Brain (organoid and tissue), 16 donors: ENCODE measurements at places on chromosomes 16 and 17.

DNA sequence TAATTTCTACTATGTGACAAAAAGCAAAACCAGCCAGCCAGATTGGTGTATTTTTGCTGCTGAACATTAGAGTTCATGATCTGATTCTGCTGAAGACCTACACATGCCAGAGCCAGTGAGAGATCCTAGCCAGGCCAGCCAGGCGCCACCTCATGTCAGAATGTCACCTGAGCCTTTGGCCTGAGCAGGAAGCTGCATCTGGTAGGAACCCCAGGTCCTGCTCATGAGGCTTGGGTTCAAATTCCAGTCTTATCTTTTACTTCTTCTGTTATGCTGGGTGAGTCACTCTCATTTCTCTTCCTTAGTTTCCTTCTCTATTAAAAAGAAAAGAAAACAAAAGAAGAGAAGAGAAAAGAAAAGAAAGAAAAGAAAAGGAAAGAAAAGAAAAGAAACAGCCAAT, 585.1 kb upstream of the CDH5 start:
- no peak for DNase-seq

GRCh38 chr16:85635545-85636140, 22.5 kb downstream of the GSE1 start:
- no peak for DNase-seq

GRCh38 chr16:35391328-35391727, 1931.9 kb downstream of the TP53TG3F start:
- no peak for DNase-seq

DNA sequence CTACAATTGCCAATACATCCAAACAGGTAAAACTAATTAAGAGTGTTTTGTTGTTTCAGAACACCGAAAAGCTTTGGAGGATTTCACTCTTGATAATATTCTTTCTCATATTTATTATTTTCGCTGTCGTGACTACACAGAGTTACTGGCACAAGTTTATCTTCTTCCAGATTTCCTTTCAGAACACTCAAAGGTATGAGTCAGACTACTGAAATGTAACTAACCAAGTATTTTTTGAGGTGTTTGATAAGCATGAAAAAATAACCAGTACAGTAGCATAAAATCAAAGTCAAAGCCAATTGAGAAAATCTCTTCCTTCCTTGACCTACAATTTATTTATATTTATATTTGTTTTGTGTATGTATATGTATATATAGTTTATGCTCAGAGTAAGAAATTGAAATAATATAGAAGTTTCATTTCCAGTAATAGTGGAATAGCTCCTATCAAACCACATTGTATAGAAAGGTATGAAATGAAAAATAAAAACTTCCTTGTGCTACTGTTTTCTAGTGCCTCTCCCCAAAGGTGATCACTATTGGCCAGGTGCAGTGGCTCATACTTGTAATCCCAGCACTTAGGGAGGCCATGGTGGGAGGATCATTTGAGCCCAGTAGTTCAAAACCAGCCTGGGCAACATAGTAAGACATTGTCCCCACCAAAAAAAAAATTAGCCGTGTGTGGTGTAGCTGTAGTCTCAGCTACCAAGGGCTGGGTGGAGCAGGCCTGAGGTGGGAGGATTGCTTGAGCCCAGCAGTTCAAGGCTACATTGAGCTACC, 10.9 kb downstream of the RAD51C start:
- DNase-seq = no peak

GRCh38 chr16:81469710-81470535, 25.3 kb downstream of the CMIP start:
- no peak for DNase-seq

DNA sequence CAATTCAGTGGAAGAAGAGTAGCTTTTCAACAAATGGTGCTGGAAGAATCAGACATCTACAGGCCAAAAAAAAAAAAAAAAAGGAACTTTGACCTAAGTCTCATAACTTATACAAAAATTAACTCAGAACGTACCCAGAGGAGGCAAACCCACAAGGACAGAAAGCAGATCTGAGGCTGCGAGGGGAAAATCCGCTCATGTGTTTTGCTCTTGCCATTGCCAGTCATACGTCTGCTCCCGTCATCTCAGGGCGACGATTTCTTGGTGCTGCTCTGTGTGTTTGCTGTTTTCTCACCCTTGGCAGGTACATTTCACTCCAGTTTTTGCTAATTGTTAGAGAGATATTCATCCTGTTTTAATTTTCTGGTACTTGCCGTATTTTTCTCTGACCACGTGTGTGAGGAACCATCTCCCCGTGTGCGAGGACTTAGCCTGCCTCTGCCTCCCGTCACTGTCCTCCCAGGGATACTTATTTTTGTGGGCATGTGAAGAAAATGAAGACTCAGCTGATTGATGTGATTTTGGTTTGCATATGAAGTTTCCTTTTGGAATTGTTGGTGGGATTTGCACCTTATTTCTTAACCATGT, 33.4 kb upstream of the ACSF3 start:
- no peak for DNase-seq

DNA sequence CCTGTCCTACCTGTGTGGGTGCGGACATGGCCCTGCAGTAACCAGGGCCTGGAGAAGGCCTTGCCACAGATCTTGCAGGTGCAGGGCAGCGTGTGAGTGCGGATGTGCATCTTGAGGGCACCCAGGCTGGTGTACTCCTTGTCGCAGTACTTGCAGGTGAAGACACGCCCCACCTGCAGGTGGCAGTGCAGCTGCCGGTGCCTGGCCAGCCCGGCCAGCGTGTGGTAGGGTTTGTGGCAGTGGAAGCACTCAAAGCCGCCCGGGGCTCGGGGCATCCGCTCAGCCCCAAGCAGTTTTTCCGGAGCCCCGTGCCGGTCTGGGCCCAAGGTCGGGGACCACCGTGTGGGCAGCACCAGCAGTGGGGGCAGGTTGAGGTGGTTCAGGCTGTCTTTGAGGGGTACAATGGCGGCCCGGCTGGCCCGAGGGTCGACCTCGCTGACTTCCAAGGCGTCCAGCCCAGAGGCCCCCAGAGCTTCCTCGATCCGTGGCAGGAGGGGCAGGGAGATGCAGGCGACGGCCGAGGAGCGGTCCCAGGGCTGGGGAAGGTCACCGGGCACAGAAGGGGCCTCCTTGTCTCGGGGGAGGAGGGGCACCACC, 5.1 kb downstream of the SNAI3 start:
- DNase-seq = no peak

DNA sequence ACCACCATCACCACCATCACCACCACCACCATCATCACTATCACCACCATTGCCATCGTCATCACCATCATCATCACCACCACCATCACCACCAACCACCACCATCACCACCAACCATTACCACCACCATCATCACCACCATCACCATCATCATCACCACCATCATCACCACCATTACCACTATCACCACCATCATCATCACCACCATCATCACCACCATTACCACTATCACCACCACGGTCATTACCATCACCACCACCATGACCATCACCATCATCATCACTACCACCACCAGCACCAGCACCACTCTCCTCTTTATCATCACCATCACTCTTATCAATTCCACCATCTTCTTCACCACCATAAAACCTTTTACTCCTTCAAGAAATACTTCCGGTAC, 1.1 kb upstream of the TMEM114 start:
- no peak for DNase-seq

DNA sequence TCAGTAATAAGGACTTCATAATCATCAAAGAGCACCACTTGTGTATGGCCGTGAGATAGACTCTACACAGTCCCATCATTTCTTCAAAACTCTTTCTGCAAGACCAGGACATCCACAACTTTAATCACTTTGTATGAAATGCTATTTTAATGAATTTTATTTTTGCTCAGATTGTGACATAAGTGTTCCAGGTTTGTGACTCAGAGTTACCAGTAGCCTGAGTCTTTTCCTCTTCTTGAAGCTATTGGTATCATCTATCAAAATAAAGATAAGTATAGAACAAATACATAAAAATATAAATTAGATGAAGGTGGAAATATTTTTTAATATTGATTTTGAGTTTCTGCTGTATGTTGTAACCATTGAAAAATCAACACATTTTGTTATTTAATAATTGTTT, 16.6 kb upstream of the VWA3A start:
- no peak for DNase-seq

DNA sequence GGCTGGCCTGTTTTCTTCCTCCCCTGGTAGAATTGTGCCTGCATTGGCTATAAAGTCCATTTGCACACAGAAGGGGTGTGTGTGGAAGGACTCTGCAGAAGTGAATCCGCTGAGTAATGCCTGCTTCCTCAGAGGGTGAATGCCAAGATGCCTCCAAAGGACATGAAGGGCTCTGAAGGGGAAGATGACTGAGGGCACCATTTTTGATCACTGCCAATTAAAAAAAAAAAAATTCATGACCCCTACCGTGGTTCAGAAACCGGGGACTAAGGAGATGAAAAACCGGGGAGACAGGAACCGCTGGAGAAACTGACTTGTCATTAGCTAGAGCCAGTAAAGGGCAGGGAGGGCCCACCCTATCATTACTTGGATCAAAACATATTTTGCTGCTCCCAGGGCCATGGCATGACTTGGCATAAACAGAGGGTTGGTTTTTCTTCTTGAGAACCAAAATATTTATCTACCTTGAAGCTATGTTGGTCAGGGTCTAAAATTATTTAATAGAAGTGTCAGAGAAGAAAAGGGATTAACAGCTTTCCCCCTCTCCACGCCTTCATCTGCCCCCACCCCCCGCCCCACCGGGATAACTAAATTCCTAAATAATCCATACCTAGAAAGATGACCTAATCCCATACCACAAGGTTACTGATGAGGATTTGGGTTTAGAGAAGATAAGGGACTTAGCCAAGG, 3.6 kb upstream of the USP7 start:
- DNase-seq = no peak

GRCh38 chr17:64491034-64491860, 5.6 kb downstream of the POLG2 start:
- DNase-seq = no peak

GRCh38 chr16:3804426-3805016, 76.0 kb downstream of the CREBBP start:
- DNase-seq = no peak

DNA sequence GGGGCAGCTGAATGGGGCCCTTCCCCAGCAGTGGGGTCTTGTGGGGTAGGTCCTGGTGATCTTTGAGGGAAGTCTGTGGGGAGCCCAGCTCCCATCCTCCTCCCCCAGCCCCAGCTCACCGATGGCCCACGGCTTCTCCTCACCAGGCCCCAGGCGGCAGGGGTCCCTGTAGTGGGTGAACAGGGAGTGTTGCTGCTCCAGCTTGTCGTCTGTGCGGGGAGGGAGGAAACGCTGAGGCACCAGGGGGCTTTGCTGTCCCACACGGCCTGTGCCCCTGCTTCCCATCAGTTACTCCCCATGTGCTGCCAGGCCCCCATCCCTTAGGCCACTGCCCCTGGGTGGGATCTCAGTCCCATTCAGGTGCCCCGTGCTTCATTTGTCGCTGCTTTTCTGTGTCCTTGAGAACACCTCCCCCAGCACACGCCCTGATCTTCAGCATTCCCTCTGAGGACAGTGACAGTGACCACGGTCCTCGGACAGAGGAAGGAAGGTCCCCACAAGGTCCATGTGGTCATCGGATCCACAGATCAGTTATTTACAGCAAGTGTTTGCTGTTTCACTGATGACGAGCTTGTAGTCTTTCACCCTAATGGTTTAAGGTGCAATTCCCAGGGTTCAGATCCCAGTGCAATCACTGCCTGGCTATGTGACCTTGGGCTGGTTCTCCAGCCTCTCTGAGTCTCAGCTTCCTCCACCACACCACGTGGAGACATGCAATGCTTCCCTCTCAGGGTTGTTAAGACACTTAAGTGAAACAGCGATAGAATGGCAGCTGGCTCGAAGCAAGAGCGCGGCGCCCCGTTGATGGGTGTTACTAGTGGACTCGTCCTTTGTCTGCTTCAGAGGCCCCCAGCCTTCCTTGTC, 53.1 kb downstream of the PRMT7 start:
- no peak for DNase-seq

- peak; percentile 62 for DNase-seq
These were observed 116.6 kb downstream of the ZNF18 start for GRCh38 chr17:11880714-11881113.

DNA sequence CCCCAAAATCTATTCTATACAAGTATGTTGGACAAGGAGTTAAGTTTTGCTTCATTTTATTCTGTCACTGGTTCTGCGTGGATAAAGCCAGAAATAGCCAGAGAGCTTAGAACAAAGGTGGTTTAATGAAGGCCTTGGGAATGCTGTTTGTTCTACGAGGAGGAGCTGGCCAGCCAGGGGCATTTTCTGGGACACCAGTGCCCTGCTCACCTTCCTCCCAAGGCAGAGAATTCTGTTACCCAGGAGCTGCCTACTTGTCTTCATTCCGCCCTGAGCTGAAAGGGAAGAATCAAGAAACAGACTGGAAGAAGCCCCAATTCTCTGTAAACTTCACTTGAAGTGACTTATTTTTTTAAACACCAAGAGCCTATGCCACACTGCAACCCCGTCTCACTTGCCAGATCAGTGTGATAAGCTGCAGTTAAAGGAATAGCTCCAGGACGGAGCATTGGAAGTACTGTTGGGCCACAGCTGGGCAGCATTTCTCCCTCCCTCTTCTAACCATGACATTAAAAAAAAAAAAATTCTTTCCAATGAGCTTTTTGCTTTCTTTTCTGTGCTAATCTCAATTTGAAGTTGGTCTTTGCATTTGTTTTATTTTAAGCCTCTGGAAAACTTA, 149.8 kb upstream of the DYNLRB2 start:
- no peak for DNase-seq

DNA sequence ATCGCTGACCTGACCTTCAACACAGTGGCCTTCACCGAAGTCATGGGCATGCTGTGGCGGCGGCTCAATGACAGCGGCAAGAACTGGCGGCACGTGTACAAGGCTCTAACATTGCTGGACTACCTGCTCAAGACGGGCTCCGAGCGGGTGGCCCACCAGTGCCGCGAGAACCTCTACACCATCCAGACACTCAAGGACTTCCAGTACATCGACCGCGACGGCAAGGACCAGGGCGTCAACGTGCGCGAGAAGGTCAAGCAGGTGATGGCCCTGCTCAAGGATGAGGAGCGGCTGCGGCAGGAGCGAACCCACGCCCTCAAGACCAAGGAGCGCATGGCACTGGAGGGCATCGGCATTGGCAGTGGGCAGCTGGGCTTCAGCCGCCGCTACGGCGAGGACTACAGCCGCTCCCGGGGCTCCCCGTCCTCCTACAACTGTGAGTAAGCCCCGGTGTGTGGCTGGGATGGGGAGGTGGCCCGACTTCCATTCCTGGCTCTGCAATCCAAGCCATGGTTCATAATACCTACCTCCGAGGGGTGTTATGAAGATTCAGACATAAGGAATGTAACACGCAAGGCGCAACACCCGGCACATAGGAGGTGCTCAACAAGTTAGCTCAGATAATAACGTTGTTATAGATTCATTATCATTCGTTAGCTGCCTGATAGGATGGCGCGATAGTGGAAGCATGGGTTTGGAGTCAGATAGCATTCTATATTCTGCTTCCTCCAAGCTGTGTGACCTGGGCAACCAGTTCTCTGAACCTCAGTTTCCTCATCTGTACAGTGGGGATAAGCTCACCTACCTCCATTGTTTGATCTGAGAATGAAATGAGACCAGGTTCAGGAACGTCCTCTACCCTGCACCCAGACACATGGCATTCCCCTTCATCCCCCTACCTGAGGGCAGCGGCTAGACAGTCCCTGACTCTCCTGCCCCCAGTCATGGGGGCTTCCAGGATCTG, 4.4 kb downstream of the EPN3 start:
- DNase-seq = no peak
